ENCODE measurements at places on chromosomes 4 and X. TPM values are rescaled to one million over a fixed set of nuclear protein-coding genes. Genes with fewer than 3 reads are reported as not detected.

The SHROOM3 gene
- total RNA-seq = 0.09 TPM

The NSG1 gene
- total RNA-seq = 9.8 TPM

- DNase-seq = peak; percentile 58
Measured at GRCh38 chr4:102759831-102760644, 730 bp downstream of the MANBA start.

DNA sequence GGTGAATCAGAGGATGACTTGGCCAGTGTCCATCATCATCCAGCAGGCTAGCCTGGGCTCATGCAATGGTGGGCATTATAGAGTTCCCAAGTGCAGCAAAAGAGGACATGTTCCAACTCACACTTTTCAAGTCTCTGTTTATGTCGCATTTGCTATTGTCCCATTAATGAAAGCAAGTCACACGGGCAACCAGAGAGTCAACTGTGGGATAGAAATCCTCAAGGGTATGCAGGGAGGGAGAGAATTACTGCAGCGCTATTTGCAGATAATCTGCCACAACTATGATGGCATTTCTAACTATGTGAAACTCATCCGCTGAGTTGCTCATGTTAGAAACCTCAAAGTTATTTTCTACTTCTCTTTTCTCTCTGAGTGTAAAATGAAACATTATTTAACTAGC, 78.5 kb upstream of the TAB3 start:
- no peak for DNase-seq

GRCh38 chr4:17924189-17924588, 97.4 kb downstream of the LCORL start:
- no peak for DNase-seq

GRCh38 chr4:84479663-84480062, 19.4 kb downstream of the NKX6-1 start:
- DNase-seq = no peak

DNA sequence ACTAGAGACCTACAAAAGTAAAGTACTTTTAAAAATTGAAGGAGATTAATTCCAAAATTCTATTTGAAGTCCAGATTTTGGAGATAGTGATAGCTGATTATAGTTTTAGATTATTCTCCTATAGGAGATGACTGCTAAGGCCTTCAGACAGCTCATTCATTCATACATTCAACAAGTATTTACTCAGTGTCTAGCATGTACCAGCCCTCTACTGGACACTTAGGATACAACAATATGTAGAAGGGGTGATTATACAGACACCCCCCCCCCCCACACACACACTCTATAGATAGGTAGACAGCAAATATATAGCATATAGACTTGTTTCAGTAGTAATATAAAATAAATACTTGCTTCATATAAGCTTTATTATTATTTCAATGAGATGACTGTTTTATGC, 60.4 kb upstream of the TAF9B start:
- no peak for DNase-seq

DNA sequence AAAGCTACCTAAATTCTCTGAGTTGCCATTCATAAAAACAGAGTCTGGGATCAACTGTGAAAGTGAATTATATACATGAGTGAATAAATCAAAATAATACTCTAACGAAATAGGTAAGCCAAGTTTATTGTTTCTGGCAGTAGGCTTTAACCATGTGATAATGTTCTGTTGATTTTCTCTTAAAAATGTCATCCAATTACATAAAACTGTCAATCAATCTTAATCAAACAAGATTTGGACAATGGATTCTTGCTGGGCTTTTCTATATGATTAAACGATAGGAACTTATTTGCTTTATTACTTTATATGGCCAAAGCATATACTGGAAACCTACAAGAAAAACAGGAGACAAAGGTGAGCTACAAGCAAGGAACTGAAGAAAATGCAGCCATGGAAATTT, 148.8 kb downstream of the INPP4B start:
- no peak for DNase-seq

DNA sequence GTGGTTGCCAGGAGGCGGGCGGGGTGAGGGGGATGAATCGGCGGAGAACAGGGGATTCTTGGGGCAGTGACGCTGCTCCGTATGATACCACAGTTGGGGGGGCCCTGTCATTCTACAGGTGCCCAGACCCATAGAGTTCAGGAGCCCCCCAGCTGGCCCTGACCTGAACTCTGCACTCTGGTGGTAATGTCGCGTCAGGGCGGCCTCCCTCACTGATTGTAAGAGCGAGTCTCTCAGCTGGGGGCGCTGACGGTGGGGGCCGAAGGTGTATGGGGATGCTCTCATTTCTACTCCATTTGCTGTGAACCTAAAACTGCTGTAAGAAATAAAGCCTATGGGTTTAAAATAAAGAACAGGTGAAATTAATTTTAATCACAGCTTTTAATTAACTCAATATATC, 91.8 kb upstream of the PSAPL1 start:
- no peak for DNase-seq
